Foreskin melanocyte (primary cell): ENCODE measurements at places on chromosomes 3 and 15.

DNA sequence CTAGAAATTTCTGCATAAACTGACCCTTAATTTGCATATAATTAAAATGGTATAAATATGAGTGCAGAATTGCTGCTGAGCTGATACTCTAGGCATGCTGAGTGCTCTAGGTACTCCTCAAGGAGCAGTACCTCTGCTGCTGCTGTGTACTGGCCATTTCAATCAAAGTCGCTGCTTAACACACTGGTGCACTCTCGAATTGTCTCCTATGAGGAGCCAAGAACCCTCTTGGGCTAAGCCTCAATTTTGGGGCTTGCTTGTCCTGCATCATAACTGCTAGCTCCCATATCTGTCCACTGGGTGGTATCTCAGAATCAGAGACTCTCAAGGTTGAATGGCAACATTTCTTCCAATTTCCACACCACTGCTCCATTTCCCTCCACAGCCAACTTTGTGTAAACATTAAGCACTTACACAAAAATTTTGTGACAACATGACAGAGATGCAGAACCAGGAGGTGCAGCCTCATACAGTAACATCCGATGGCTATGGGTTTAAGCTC is 82.5 kb downstream of the XXYLT1 start:
- DNase-seq: no peak

GRCh38 chr3:167821248-167821805 is 85.8 kb downstream of the SERPINI1 start:
- no peak for DNase-seq

DNA sequence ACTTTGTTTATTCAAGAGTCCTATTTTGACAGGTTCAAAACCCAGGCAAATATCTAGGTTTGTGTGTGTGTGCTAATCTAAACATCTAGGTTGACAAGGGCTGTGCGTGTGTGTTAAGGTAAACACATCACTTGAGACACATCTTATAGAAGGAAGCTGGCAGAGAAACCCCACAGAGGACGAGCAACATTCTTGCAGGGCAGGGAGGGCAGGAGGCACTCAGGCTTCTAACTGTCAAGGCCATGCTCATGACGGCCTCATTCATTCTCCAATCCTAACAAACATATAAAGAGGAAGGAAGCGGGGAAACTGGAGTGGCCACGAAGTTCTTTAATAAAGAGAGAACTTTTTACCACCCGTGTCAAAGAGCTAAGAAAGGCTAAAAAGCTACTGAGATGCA is 43.4 kb downstream of the SLCO2A1 start:
- no peak for DNase-seq

GRCh38 chr3:35437381-35437780 is 201.9 kb upstream of the ARPP21 start:
- no peak for DNase-seq

DNA sequence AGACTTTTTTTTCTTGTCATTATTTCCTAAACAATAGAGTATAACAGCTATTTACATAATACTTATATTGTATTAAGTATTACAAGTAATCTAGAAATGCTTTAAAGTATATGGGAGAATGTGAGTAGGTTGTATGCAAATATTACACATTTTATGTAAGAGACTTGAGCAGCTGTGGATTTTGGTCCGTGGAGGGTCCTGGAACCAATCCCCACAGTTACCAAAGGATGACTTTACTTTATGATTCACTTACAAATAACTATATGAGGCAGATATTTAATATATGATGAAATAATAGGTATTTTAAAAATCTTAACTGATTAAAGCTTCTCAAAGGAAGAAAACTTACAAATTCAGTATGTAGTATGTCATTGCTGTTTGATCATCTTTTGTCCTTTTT is 56.3 kb downstream of the PPP2R3A start:
- DNase-seq: no peak

GRCh38 chr15:57708047-57708446 is 1.5 kb downstream of the POLR2M start:
- DNase-seq: no peak

- no peak for DNase-seq
Measured at GRCh38 chr15:27592036-27592760, 506.9 kb downstream of the OCA2 start.

GRCh38 chr15:101482526-101483371 is 6.8 kb downstream of the PCSK6 start:
- DNase-seq: no peak

- DNase-seq: no peak
Measured at GRCh38 chr15:100986158-100986896, 67.2 kb downstream of the LRRK1 start.

- DNase-seq: peak; percentile 6
Measured at GRCh38 chr3:39250116-39250747, 29.6 kb downstream of the CX3CR1 start.

- no peak for DNase-seq
Measured at GRCh38 chr3:195123281-195123691, 147.7 kb downstream of the XXYLT1 start.

DNA sequence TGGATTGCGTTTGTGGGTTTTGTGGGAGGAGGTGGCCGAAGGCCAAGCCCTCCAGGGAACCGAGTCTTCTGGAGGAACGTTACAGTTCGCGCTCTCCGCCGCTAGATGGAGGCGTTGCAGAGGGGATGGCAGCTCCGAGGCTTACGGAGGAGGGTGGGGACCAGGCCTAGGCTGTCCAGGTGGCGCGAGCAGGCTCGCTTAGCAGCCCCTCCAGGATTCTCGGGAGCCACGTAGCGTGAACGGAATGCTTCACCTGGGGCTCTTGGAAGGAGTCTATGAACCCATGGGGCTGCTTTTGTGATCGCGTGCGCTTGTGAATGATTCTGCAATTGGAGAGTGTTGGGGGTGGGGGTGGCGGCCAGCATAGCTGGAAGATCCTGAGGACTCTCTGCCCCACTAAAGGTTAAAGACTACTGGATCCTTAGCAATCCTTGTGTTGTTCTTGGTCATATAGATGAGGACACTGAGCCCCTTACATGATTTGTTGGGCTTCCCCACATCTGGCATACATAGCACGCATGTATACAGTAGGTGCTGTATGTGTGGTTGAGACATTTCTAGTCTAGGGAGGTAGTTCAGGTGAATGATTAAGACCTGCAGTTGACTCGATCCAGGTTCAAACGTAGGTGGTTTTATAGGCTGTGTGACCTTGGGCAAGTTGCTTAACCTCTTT is 25.7 kb downstream of the FAM3D start:
- peak; percentile 24 for DNase-seq

GRCh38 chr3:100581650-100582049 is 27.8 kb upstream of the ADGRG7 start:
- no peak for DNase-seq

DNA sequence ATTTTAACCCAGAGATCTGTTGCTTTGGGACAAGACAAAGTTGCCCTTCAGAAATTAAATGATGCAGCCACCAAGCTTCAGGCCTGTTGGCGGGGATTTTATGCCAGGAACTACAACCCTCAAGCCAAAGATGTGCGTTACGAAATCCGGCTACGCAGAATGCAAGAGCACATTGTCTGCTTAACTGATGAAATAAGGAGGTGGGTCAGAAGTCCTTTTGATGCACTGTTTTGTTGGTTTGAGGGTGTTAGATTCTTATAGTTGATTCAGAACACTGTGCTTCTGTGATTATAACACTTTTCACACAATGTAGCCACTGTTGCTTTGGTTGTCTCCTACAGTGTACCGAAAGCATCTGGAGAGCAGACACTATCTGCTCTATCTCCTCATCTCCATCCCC is 20.8 kb upstream of the NXPE3 start:
- DNase-seq: peak; percentile 86

- no peak for DNase-seq
Measured at GRCh38 chr3:61925721-61926120, 364.4 kb downstream of the PTPRG start.

GRCh38 chr3:196339493-196340254 is 1.5 kb upstream of the TM4SF19 start:
- DNase-seq: no peak

DNA sequence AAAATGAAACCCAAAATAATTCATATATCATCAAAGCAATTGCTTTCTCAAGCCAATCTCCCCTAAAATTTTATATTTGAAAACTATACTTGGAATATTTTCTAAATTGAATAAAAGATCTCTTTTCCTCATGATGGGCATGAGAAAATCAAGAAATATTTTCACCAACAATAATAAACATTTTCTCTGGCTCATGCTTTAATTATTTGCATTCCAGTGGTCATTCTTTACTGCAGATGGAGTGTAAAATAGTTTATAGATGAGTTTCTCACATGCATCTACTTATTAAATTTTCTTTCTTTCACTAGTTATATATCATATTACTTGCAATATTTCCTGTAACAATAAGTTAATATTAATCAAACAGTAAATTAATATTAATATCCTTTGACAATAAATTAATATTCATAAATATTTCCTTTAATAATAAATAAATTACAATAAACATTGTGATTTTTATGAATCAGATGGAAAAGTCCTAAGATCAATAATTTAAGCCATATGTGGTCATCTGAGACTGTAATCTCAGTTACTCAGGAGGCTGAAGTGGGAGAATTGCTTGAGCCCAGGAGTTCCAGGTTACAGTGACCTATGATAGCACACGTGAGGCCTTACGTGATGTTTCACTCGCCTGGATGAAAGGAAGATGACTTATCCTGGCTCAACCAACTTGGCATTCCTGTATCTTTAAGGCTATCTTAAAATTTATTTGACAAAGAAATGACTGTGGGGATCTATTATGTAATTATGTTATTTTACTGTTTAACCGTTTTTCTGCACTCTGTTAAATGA is 958.8 kb downstream of the ZPLD1 start:
- no peak for DNase-seq

- DNase-seq: no peak
Measured at GRCh38 chr3:158105710-158106253, 438 bp downstream of the SHOX2 start.

DNA sequence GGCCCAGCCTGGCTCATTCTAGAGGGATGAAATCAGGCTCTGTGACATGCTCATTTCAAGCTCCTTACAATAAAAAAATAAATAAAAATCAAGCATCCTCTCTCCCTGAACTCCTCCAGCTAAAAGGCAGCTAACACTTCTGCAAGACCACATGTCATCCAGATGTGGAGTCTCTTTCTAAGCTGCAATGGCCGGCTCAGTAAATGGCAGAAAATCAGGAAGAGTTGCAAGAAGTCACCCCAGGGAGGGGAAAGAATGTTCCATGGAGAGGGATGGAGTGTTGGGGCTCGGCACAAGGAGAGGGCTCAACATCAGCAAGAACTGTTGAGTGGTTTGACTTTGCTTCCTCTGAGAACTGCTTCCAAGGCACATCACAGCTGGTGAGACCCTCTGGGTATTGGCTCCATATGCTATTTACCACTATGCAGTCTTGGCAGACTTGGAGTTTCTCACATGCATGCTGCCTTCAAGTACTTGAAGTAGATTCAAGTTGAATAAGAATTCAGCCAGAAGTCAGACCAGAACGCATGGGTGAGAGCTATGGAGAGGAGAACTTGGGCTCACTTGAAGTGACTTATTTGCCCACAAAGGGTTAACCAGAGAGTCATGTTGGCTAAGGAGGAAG is 689.0 kb downstream of the NTRK3 start:
- no peak for DNase-seq

- DNase-seq: no peak
Measured at GRCh38 chr3:42886294-42886822, 10.7 kb upstream of the CYP8B1 start.

DNA sequence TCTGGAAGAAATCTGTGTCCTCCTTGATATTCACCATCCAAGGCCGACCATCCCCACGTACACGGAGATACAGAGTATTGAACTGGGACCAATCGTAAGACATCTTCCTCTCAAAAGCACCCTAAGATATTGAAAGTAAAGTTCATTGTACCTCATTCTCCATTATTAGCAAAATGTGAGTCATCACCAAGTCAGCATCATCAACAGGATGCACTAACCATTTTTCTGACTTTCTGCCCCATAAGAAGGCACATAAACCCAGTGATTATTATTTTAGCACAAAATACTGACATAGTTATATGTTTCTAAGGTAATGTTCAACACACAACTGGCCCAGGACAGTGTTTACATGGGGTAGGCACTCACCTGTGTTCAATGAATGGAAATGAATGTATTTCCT is 7.4 kb downstream of the NDUFAF1 start:
- DNase-seq: no peak

GRCh38 chr15:38524156-38524555 is 40.5 kb downstream of the RASGRP1 start:
- no peak for DNase-seq

GRCh38 chr3:192079098-192079497 is 618.1 kb downstream of the PYDC2 start:
- no peak for DNase-seq

- no peak for DNase-seq
Measured at GRCh38 chr3:43693594-43693993, 2.9 kb downstream of the ABHD5 start.

GRCh38 chr15:100968050-100968966 is 49.2 kb downstream of the LRRK1 start:
- DNase-seq: no peak

DNA sequence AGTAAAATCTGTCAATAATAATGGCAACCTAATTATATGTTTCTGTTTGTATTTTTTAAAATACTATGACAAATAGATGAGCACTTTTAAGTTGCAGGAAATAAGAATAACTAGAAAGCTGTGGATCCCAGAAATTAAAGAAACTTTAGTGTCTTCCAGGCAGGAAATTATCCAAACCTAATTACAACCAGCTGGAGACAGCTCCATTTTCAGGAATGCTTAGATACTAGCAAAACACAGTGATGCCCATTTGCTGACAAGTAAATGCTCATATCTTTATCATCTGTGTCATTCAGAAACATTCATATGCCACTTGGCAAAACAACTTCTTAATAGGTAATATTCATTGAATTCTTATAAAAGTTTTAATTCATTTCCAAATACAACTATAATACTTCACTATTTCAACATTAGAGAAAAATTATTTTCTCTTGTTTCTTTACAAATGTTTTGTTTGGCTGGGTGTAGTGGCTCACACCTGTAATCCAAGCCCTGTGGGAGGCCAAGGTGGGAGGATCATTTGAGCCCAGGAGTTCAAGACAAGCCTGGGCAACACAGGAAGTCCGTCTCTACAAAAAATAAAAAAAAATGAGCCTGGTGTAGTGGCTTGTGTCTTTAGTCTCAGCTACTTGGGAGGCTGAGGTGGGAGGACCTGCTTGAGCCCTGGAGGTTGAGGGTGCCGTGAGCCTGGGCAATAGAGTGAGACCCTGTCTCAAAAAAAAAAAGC is 169.1 kb upstream of the TSPAN3 start:
- no peak for DNase-seq

DNA sequence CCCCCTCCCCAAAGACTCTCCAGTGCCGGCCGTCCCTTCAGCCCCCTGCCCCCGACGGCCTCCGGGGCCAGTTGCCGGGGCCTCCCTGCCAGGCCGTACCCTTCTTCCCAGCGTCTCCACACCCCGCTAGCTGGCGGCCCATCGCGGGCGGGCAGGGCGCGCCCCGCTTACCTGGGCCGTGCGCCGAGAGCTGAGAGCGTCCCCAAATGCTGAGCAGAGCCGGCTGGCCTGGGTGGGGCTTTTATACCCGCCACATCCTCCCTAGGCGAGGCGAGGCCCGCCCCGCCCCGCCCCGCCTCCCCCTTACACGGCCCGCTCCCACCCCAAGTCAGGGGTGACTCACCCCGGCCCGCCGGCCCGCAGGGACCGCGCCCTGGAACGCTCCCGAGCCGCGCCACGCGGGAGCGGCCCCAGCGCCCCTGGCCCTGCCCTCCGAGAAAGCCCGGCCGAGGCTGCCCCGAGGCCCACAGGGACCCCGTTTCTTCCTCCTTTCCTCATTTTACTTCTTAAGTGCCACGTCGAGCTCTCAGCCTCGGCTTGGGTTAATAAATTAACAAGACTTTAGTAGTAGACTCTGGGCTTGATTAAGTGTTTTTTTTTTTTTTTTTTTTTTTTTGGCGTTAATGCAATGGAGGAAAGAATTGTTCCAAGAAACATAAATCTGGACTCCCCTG is at the start of gene ANXA2:
Gene ANXA2 (minus strand): TSS at position 215 of the 674 bp plus-strand sequence. CDS start 11,911 bp downstream, outside the sequence.
- peak; percentile 72 for DNase-seq
